ENCODE measurements at places on chromosomes 1 and 21.

DNA sequence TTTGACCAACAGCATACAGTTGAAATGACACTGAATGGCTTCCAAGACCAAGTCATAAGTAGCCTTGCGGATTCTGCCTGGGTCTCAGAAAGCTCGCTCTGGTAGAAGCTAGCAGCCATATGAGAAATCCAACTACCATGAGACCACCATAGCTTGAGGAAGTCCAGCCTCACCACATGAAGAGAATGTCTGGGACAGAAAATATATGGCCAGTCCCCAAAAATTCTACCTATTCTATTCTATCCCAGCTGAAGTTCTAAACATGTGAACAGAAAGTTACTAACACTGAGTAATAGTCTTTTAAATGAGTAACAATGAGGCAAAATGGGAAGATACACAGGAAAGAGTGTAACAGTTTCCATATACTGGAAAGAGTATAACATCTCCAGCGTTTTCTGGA, 9.0 kb downstream of the FMO5 start:
- DNase-seq: no peak

DNA sequence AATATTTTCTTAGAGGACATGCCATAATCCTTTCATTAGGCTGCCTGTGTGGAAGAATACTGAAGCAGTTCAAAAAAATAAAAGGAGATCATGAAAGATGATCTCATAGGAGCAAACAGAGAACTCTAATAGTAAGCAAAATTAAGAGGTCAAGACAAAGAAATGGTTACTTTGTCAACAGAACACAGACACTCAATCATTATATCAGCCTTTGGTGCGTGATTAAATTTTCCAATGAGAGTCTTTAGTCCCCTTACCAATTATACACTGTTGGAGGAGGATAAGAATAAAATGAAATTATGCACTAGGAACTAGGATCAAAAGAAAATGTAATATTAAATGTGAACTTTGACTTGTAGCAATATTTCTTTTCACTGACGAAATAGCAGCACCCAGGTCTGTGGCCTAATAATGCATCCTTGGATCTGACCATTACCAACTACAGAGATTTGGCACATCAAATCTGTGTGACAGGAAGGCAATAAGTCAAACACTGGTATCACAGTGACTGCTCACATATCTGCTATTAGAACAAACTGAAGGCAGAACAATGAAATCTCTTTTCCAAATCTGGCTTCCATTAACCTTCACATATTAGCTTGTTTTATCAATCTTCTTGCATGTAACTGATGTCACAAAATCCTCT, 1812.9 kb downstream of the PLA2G4A start:
- no peak for DNase-seq

- DNase-seq: no peak
These were observed 190.0 kb upstream of the VAMP3 start for GRCh38 chr1:7580923-7581753.

DNA sequence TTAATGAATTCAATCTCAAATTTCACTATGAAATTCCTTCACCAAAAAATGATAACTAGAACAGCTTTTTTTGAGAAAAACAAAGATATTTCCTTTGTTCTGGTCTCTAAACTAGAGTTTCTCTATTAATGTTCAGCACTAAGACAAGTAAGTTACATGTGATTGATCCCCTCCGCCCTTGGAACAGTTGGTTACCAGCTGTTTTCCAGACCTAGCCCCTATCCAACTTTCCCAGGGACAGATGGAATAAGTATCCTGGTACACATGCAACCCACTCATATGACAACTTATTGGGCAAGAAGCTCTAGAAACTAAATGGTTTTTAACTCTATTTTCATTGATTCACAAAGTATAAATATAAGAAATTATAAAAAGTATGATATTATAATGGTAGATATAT, 140.4 kb downstream of the COP1 start:
- no peak for DNase-seq

DNA sequence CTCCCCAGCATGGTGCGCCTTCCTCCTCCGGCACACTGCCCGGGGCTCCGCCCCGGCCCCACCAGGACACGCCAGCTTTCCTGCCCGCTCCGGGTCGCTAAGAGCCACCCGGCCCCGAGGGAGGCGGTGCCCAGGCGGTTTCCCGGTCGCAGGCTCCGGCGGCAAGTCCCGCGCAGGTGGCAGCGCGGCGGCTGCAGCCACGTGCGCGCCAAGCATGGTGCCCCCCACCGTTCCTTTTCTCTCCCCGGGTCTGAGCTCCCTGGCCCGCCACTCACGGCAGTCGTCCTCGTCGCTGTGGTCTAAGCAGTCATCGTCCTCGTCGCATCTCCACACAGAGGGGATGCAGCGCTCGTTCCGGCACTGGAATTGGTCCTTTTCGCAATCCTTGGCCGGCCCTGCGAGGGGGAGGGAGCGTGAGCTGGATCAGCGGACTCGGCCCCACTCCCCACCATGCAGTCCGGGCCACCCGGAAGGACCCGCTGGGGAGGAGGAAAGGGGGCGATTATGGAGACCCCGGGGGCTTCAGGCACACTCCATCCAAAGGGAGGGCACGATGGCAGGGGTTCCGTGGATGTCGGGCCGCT, 1.2 kb downstream of the LRP8 start:
- DNase-seq: no peak

GRCh38 chr1:17369466-17369865, 2.5 kb upstream of the PADI6 start:
- no peak for DNase-seq

DNA sequence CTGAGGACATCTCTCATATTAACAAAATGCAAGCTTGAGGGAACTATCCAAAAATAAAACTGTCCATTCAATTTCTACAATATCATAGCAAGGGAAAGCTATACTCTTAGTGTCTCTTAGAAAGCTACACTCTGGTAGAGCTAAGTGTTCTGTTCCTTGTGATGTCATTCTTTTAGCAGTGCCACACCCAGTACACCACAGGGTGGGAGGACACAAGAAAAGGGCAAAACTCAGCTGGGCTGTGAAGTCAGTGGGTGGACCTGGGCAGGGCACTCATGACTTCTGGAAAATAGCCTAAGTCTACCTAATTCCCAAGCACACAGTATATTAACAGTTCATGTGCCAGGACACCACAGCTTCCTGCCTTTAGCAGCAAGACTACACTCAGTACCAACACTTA, 42.2 kb upstream of the TNFSF4 start:
- no peak for DNase-seq

GRCh38 chr1:116949213-116949985, 39.7 kb downstream of the PTGFRN start:
- no peak for DNase-seq

- DNase-seq: no peak
These were observed 11.4 kb upstream of the MMEL1 start for GRCh38 chr1:2644171-2644570.

DNA sequence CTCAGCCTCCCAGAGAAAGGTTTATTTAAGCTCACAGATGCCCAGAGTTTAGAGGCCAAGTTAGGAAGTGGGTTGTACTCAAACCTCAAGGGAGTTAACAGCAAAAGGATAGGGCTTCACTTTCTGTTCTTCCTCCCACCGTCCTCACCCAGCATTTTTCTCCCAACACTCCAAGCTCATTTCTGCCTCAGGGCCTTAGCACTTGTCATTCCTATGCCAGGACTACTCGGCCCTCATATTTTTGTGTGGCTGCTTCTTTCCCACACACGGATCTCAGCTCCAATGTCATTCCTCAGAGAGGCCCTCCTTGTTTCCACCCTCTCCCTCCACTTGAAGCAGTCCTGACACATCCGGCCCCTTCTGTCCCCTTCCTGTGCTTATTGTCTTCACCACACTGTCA, 12.9 kb downstream of the FAM43B start:
- DNase-seq: no peak

DNA sequence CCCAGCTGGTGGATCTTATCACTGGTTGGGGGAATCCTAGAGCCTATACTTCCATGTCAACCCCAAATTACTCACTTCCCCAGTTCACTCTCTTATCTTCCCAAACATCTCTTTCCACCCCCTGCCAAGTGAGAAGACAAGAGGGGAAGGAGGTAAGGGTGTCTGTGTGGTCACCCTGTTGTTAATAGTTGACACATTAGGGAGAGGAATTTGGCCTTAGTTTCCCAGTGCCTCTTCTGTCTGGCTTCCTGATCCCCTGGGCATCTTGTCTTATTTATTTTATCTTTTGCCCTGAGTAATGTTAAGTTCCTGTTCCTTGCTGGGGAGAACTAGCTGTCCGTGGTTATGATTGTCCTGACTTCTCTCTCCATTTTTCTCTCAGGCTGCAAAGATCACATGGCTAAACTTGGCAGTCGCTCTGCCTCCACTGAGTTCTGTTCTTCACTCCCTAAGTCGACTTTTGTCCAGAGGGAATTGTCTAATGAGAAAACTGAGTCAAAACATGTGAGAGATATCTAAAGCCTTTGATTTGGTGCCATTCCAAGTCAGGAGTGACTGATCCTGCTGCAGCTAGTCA, 157.1 kb upstream of the SYT6 start:
- DNase-seq: no peak

- DNase-seq: no peak
These were observed 5.7 kb upstream of the TRAF5 start for GRCh38 chr1:211320980-211321379.

DNA sequence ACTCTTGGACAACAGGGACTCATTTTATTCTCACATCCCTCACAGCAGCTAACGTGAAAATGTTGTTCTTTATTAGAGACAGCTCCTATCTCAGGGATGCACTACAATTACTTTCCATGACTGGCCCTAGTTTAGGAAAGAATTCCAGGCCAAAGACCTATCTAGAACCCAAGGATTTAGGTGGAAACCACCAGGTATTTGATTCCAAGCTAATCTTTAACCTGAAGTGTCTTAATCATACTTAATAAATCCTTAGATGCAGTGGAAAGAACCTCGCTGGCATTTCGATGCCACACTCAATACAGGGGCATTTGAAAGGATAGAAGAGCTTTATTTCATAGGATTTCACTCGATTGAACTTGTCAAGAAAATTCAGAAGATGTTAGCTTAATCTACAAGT, 218.3 kb downstream of the KIF26B start:
- DNase-seq: no peak

GRCh38 chr1:234614081-234614489, 4.1 kb upstream of the IRF2BP2 start:
- DNase-seq: peak; percentile 29

- DNase-seq: no peak
These were observed 62.8 kb downstream of the RGS4 start for GRCh38 chr1:163131981-163132380.

- no peak for DNase-seq
These were observed 65.4 kb upstream of the PODN start for GRCh38 chr1:52996653-52997052.

DNA sequence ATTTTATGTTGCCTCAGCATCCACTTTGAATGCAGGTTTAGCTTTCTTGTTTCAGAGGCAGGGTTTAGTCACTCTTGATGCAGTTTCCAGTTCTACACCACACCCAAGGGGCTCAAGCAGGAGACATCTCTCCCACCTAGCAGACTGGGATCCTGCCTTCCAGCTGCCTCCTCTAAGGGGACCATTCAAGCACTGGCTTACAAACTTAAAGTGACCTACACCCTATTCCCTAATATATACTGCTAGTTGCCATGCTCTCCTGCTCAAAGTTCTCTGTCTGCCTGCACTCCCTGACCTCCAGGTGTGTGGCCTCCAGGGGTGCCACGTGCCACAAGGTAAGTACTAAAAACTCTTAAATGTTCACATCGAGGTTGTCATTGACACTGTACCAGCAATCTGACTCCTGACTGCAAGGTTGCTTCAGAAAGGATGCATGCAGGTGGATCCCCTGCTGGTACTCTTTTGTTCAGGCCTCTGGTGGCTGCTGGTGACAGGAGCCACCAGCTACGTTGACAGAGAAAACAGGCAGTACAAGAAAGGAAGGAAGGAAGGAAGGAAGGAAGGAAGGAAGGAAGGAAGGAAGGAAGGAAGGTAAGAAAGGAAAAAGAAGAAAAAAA, 185.9 kb downstream of the COQ8A start:
- DNase-seq: no peak

DNA sequence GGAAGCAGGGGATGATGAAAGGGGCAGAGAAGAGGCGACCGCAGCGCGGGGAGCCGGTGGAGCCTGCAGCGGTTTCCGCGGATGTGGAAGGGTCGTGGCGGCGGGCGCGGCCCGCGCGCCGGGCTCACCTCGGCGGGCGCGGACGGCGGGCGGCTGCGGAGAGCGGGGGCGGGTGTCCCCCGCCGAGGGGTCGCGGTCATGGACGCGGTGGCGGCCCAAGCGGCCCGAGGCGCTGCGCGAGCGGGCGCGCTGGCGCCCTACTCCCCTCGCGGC, 572 bp downstream of the LPGAT1 start:
- DNase-seq: no peak

DNA sequence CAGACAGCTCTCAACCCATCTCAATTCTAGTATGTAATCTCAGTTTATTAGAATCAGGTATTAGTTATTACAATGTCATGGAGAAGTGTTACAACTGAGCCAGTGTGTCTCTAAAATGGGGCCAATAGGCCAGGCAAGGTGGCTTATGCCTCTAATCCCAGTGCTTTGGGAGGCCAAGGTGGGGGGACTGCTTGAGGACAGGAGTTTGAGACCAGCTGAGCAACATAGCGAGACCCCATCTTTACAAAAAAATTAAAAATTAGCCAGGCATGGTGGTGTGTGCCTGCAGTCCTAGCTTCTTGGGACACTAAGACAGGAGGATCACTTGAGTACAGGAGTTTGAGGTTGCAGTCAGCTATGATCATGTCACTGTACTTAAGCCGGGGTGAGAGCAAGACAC, 104.9 kb downstream of the BCAR3 start:
- no peak for DNase-seq

DNA sequence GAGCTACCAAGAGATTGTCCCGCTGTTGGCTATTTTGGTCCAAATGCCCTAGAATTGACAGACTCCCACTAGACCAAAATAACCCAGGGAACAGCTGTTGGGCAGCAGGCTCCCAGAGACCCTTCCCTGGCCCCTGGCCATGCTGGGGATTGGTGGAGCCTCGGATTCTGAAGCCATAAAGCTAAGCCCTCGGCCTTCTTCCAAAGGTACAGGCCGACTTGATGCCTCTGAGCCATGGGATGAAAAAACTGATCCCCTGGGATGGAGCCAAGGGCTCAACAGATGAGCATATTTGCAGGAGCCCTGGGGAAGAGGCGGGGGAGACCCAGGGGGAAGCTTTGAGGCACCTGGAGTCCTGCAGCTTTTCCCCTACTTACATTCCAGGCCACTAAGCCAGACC, 1.0 kb upstream of the LRRC38 start:
- DNase-seq: no peak

- DNase-seq: no peak
These were observed 87.3 kb downstream of the ITSN1 start for GRCh38 chr21:33729641-33730040.

- DNase-seq: no peak
These were observed 14.0 kb downstream of the ARHGEF16 start for GRCh38 chr1:3468236-3469103.

DNA sequence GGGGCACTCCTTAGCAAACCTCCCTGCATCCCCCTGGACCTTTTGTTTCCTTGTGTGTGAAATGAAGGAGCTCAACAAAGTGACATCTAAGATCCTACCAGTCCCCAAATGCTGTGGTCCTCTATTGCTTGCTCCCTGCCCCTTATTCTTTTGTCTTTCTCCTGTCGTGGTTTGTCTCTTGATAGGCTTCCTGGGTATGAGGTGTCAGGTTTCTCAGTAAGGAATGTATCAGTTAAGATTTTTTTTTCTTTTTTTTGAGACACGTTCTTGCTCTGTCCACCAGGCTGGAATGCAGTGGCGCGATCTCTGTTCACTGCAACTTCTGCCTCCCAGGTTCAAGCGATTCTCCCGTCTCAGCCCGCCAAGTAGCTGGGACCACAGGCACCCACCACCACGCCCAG, 16.8 kb downstream of the CNIH3 start:
- DNase-seq: no peak

GRCh38 chr1:27577504-27578188, 26.3 kb downstream of the AHDC1 start:
- no peak for DNase-seq

All from cerebellar nuclear complex (tissue), 1 donor.